T-helper 17 cell (primary cell): ENCODE measurements at places on chromosomes 4 and X.

DNA sequence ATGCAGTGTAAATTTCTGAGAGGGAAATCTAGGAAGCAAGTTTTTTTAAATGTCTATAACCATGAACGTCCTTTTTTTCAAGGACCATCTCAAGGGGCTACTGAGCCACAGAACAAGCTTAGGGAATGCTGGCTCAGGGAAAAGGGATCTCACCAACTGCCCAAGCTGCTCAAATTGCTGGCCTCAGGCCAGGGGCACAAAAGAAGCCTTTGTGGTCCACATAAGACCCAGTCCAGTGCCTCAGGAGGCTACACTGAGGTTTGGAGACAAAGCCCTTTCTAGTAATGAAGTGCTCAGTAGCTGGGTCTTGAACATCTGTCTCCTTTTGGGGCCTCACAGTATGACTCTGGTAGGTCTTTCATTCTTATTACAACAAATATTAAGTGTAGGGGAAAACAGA, 305.5 kb downstream of the RAB28 start:
- no peak for DNase-seq

- no peak for DNase-seq
Observed at GRCh38 chrX:26581091-26581490, 365.1 kb downstream of the MAGEB5 start.

GRCh38 chrX:20968996-20969395, 405.2 kb upstream of the CNKSR2 start:
- DNase-seq, result no peak

DNA sequence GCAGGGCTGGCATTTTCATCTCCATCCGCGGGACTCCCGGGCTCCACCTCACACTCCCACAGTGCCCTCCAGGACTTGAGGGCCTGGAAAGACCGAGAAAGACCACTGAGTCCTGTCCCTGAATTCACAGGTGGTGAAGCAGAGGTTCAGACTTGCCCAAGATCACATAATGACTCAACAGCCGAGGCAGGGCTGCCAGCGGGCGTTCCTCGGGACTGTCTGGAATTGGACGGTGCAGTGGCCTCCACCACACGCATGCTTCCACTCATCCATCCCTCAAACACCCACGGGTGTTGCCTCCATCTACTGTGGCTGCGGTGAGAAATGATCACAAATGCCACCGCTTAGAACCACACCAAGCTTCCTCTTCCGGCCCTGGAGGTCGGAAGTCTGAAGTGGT, 6.9 kb upstream of the ADRA2C start:
- no peak for DNase-seq

DNA sequence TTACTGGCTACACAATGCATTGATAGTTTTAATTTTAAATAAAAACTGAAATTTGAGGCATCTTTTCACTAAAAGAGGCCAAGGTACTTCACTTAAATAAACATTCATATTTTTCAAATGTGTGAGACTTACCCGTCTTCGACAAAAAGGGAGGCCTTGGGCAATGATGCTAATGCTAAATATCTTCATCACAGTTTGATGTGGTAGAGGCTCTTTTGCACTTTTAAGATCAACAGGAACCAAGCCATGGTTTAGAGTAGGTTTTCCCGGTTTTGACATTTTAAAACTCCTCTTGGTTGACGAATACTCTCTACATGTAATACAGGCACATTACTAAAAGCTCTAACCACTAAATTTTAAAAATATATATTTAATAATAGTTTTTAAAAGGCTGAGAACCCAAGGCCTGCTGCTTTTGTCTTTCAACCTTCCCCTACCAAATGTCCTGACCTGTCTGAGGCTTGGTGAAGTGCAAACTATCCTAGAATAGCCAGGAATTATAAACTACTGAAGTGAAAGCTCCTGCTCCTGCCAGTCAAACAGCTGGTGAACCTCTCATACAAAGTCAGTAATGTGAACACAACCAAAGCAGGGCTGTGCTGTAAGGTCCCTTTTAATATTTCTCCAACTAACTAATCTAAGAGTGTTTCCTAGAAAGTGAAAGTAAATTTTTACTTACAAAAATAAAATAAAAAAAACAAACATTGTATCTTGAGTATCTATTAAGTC, 153.7 kb downstream of the FBXW7 start:
- DNase-seq, result no peak

GRCh38 chr4:89753601-89754066, 83.3 kb downstream of the SNCA start:
- DNase-seq, result no peak

- no peak for DNase-seq
Observed at GRCh38 chr4:115058533-115058932, 54.9 kb downstream of the NDST4 start.

GRCh38 chr4:144970597-144970996, 127.4 kb downstream of the ANAPC10 start:
- no peak for DNase-seq

DNA sequence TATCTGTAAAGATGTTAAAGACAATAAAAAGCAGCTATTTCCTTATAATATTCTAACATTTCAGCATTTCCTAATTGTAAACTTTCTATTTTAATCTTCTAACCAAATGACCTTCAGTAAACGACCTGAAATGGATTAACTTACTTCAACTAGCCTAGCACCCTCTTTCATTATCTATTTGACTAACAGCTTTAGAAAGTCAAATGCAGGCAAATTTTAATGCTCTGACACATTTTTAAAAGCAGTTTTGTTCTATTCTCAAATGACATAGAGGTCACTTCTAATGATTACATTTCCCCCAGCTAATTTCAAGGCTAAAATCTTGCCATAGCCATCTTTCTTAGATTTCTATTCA, 41.9 kb downstream of the SLC7A11 start:
- no peak for DNase-seq

- DNase-seq, result no peak
Observed at GRCh38 chr4:95599777-95600400, 51.1 kb upstream of the UNC5C start.

DNA sequence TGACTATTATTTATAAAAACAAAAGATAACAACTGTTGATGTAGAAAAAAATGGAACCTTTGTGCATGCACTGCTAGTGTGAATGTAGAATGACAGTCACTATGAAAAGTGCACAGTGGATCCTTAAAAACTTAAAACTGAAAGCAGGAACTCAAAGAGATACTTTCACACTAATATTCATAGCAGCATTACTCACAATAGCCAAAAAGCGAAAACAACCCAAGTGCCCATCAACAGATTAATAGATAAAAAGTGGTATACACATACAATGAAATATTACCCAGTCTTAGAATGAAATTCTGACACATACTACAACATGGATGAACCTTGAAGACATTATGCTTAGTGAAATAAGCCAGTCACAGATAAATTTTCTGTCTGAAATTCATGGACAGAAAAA, 23.8 kb downstream of the CENPC start:
- no peak for DNase-seq

DNA sequence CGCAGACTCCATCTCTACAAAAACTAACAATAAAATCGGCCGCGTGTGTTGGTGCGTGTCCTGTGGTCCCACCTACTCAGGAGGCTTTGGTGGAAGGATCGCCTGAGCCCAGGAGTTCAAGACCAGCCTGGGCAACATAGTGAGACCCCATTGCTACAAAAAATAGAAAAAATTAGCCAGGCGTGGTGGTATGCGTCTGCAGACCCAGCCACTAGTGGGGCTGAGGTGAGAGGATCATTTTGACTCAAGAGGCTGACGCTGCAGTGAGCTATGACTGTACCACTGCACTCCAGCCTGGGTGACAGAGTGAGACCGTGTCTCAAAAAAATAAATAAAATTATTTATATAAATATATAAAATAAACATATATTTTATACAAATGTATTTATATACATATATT, 22.3 kb downstream of the ASMTL start:
- no peak for DNase-seq

GRCh38 chrX:22296871-22297270, 24.2 kb downstream of the CBLL2 start:
- no peak for DNase-seq

DNA sequence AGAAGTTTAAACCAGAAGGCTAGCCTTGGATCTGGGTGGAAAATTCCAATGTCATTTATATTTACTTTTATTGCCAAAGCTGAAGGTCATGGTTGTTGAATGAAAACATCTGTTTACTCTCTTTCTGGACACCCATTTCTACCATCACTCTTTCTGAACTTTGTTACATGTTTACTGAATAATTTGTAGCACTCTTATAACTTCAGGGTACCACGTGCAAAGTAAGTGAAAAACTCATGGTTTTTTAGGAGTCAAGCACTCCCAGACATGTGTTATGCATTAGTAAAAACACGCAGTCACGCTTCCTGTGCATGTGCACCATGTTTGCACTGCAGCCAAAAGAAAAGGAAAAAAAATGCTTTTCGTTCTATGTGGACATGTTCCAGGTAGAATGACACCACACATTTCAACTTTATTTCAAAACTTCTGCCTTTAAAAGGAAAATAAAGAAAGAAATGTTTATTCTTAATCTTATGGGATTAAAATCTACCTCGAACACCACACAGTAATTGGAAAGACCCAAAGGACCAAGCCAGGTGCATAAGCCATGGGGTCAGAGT, 31.4 kb upstream of the ADH1C start:
- DNase-seq, result no peak

- DNase-seq, result no peak
Observed at GRCh38 chr4:113997206-113997605, 17.8 kb upstream of the ARSJ start.

- DNase-seq, result no peak
Observed at GRCh38 chrX:70253377-70254062, 6.5 kb downstream of the P2RY4 start.

DNA sequence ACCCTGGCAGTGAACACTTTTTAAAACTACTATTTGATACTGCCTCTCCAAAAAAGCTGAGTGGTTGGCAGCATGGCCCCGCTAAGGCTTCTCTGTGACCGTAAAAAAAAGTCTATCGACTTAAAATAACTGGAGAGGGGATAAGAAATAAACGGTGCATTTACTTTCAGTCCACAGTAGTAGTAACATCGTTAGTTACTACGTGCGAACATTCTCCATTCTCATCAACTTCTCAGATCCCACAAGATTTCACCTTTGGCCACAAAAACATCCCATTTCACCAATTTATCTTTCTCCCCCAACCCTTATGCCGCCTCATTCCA, 524 bp upstream of the EXOSC9 start:
- DNase-seq, result no peak

DNA sequence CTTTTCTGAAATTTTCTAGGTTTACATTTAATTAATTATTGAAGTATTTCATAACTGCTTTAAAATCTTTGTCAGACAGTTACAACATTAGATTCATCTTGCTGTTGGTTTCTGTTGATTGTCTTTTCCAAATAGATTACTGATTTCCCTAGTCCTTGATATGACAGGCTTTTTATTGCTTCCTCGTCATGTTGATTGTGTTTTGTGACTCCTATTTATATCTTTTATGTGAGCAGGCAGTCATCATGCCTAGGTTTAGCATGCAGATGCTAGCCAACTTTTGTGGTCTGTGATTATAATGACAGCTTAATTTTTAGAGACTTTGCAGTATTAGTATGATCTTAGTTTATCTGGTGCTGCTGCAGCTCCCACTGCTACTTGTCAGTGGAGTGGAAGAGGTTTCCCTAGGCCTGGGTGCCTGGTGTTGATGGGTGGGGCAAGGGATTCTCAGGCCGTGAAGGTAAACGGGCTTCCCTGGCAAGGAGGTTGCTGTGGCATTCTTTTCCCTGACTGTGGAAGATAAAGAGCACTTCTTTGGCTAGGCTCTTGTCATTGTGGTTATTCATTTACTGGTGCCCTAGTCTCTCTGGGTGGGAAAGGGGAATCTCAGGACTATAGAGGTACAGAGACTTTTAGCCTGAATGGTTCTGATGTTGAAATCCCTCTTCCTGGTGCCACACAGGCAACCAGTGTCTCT, 65.7 kb downstream of the SERPINA7 start:
- no peak for DNase-seq

- DNase-seq, result no peak
Observed at GRCh38 chr4:139887376-139887802, 221.8 kb downstream of the MGST2 start.

DNA sequence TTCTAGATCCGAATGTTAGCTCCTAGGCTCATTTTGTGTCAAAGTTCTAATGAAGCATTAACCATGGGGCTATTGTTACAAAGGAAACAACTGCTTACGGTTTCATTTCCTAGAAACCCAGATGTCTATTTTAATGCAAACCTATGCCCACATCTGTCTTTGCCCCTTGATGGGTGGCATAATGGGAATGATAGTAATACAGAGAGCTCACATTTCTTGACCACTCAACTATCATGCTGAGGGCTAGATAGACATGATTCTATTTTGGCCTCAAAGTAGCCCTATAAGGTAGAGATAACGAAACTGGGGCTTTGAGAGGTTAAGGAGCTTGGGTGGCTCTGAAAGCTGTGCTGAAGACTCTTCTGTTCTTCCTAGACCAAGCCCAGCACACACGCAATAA, 1.9 kb downstream of the TLR7 start:
- DNase-seq, result no peak

DNA sequence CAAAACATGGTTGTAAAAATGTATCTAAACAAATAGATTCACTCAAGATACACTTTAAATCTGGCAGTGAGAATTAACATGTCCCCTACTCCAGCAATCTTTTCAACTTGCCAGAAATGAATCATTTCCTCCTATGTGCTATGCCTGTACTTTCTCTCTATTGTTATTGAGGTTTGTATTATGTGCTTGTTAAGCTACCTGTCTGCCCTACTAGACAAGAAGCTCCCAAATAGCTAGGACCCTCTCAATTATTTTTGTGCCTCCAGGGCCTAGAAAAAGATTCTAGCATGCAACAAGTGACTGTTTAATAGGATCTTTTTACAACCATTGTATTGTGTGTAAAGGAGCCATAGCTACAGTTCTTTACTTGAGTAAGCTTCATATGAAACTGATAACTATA, 3.5 kb upstream of the SAP30 start:
- DNase-seq, result no peak

DNA sequence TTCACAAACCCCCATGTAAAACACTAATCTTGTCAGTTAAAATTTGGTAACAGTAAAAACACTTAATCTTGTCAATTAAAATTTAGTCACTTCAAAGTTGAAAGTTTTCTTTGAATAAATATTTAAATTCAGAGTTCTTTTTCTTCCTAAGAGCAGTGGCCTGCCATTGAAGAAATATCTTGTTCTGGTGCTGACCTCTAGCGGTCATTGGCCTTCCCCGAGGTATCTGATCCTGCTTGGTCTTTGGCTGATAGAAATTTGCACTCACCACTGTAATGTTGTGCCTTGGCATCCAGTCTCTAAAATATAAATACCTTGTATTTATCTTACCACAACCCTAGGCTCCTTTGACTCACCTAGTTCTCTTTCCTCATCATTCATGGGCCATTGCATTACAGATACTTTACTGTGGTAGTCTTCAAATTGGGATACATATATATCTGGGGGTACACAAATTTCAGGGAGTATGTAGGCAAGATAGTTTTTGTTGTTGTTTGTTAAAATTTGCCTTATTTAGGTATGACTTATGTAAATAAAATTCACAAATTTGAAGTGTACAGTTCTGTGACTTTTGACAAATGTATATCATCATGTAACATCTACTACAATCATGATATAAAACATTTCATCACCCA, 6.7 kb upstream of the ART3 start:
- DNase-seq, result peak; percentile 55

DNA sequence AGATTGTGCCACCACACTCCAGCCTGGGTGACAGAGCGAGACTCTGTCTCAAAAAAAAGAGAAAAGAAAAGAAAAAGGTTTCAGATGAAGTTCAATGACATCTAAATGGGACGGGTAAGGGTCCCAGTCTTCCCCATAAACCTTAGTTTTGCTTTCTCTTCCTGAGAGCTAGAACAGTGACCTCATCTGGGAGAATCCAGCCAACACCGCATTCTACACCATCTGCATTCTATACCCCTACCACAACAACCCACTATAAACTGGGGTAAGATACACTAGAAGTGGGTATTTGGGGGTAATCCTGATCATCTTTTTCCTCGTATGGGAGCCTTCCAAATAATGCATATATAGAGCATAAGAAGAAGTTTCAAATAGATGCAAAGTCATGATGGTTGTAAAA, 18.2 kb downstream of the SLC25A43 start:
- DNase-seq, result no peak
